ENCODE measurements at places on chromosomes 3 and 15. TPM values are rescaled to one million over a fixed set of nuclear protein-coding genes. Genes with fewer than 3 reads are reported as not detected.

Gene UCN2
- total RNA-seq, result 9.8 TPM

Gene CKMT1B
- 3.8 TPM for total RNA-seq

Gene FOXB1
- total RNA-seq, result not detected

Gene CPNE9
- 0.14 TPM for total RNA-seq

Gene PPM1L
- 0.50 TPM for total RNA-seq

Gene MAPKAPK3
- 25.6 TPM for total RNA-seq

Gene TMC3
- total RNA-seq, result not detected

Gene SRPRB
- total RNA-seq, result 54.3 TPM

Gene THPO
- total RNA-seq, result 0.06 TPM

Gene AGBL1
- total RNA-seq, result not detected

Gene CEP19
- total RNA-seq, result 2.9 TPM

Gene ARHGEF26
- total RNA-seq, result 6.7 TPM

Gene ACKR2
- not detected for total RNA-seq

Gene MST1R
- 6.9 TPM for total RNA-seq

Gene ACAN
- 0.33 TPM for total RNA-seq

Gene UNC45A
- total RNA-seq, result 60.2 TPM

Gene SETMAR
- total RNA-seq, result 7.9 TPM

Gene SLC9C1
- not detected for total RNA-seq

Gene MNS1
- total RNA-seq, result 2.5 TPM

Gene CSTA
- total RNA-seq, result 1.1 TPM

Gene BUB1B
- total RNA-seq, result 32.9 TPM

Gene FHIT
- 0.72 TPM for total RNA-seq

Gene ASB14
- total RNA-seq, result not detected

Gene KCNH8
- total RNA-seq, result not detected

Gene IGSF11
- 5.6 TPM for total RNA-seq

Gene C3orf22
- total RNA-seq, result not detected

Gene CNTN3
- total RNA-seq, result not detected

Gene SLC28A2
- not detected for total RNA-seq

Gene CD86
- total RNA-seq, result not detected

Gene TUSC2
- 43.8 TPM for total RNA-seq

Gene ARGFX
- total RNA-seq, result not detected

Gene ELP6
- total RNA-seq, result 26.6 TPM

Gene LIPH
- 6.2 TPM for total RNA-seq

Gene ZNF660
- not detected for total RNA-seq

Gene CDHR4
- total RNA-seq, result 0.44 TPM

Gene GALNT15
- total RNA-seq, result 0.05 TPM
